ENCODE measurements at places on chromosomes 7 and 10.
A peak's percentile ranks its signal among the peaks of the same experiment; 100 is the strongest.

GRCh38 chr10:123573236-123574108 is 92.7 kb upstream of the GPR26 start:
- DNase-seq, result peak; percentile 76

- DNase-seq, result no peak
Observed at GRCh38 chr10:131869344-131869743, 31.5 kb upstream of the PPP2R2D start.

DNA sequence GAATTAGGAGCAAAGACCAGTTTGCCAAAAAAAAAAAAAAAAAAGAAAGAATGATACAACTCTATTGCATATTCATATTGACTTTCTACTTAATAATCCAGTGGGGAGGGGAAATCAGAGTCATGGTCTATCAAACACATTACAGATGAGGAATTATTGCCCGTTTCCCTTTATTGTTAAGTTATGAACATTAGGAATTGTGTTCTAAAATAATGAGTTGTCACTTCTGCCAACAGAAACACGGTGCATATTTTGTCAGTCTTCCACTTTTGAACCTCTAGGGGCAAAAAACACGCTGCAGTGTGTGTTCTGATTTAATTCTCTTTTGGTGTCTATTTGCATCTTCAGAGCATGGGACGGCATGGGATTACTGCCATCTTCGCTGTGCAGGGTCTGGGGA is 115.7 kb upstream of the RHOBTB1 start:
- no peak for DNase-seq

DNA sequence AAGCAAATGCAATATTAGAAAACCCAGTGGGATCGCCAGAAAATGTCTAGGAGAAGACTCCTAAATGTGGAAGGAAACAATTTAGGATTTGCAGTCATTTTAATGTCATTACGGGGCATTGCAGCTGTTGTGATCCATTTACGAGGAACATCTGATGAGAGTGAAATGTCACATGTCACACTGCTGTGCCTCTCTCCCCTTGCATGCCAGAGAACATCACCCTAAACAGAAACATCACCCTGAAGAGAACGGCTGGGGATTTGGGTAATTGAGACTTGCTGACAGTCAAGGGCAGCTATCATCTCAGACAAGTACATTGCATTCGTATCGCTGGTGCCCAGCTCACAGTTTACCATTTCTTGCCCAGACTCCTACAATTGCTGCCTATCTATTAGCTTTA is 785.7 kb upstream of the POM121L12 start:
- no peak for DNase-seq

GRCh38 chr7:3089493-3089892 is 45.8 kb upstream of the CARD11 start:
- no peak for DNase-seq

DNA sequence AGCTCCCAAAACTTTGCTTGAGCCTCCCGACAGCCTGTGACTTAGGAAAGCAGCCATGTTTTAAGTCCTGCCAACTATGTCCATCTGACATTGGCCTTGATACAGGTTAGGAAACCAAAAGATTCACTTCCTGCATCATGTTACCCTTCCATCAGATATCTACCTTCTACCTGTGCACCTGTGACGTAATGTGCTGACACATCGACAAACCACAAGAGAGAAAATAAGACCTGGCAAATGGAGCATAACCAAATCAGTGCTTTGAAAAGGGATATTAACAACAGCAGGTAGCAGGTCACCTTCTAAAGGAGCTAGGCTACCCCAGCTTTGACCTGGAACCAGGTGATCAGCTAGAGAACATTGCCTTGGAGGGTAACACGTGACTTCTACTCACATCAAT is 14.8 kb upstream of the PRR15 start:
- no peak for DNase-seq

GRCh38 chr10:112634096-112634830 is 187.2 kb downstream of the VTI1A start:
- DNase-seq, result no peak

DNA sequence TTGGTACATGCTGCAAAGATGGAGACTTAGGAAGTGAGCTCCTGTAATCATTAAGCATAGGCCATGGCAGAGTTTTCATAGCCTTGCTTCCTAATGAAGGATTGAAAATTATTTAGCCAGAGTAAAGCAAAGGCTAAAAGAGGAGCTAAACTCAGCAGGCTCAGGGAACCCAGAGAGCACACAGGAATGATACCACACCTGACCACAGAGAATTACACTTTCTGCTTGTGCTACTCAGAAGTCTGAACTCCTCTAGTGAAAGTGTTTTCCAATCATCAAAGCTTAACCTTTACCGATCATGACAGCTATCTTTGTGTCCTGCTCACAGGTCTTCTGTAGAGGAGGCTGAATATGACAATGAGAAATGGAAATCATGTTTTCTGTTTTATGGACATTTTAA is 347.7 kb downstream of the OTUD1 start:
- no peak for DNase-seq

GRCh38 chr10:17785276-17785930 is 23.7 kb upstream of the MRC1 start:
- DNase-seq, result no peak

GRCh38 chr7:92615861-92616260 is 25.7 kb upstream of the FAM133B start:
- DNase-seq, result no peak

- DNase-seq, result no peak
Observed at GRCh38 chr10:21742740-21743412, 208.8 kb downstream of the MLLT10 start.

DNA sequence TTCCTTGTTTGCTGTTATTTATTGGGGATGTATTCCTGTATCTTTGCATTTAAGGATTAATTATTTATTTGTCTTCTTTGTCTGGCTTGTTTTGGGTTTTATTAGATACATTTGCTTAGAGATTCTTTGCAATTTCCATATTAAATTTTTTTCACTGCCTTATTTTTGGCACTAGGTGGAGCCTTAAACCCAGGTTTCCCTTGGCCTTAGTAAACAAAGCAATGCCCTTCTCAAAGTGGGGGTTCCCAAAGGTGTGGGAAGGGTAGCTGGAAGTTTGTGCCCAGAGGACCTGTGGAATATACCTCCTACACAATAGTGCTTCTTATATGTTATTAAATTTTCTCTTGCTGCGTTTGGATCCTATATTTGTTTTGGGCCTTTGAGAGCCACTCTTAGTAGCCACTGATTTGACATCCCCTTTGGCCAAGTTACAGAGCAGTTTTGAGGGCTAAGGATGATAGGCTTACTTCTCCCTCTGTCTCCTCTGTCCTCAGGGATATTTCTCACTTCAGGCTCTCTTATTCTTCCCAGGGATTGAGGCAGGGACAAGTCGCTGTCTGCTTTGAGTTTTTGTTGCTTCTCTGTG is 162.3 kb downstream of the ITGB1 start:
- DNase-seq, result no peak

DNA sequence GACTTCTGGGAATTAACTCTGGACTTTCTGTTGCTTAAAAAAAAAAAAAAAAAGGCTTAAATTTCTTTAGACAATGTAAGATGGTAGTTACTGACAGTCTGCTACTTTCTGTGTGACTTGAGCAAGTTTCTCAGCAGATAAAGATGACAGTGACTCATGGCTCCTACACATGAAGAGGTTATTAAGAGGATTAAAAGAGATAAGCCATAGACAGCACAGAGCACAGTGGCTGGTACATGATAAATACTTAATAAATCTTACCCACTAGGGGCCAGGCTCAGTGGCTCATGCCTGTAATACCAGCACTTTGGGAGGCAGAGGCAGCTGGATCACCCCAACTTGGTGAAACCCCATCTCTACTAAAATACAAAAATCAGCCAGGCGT is 174.8 kb downstream of the JAZF1 start:
- DNase-seq, result no peak

GRCh38 chr7:136183981-136184380 is 206.8 kb upstream of the MTPN start:
- no peak for DNase-seq

- DNase-seq, result peak; percentile 60
Observed at GRCh38 chr7:37916673-37917660, at the start of gene SFRP4. SFRP4 (minus strand) TSS chr7:37916817; CDS start chr7:37916537, 280 bp downstream.

- no peak for DNase-seq
Observed at GRCh38 chr10:12540341-12540781, 191.0 kb downstream of the CAMK1D start.

DNA sequence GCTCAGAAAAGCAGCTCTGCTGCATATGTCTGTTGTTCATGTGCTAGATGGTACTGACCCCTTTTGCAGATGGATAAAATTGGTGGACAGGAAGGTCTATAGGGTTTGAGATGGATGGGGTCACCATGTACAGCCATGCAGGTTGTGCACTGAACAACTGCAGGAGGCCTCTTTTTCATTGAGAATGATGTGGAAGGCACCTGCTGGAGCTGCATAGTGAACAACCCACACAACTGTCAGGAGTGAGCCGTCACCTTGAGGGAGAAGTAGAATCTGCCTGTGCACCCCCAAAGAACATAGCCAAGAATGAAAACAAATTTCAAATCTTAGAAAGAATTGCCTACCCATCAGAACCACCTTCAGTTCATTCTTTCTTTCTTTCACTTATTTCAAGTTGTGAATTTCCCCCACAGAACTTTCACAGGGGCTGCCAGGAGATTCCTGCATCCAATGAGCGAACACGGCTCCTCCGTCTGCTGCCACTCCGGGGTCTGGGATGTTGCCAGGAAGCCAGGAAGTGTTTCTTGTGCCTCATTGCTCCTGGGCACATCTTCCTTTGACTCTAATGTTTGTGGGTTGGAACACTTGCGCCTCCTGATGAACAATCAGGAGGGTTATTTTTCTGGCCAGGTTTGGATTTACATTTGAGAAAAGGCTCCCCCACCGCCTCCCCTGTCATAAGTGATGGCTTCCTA is 53.7 kb upstream of the DOCK1 start:
- DNase-seq, result no peak
